ENCODE measurements at places on chromosomes 1 and 21.

DNA sequence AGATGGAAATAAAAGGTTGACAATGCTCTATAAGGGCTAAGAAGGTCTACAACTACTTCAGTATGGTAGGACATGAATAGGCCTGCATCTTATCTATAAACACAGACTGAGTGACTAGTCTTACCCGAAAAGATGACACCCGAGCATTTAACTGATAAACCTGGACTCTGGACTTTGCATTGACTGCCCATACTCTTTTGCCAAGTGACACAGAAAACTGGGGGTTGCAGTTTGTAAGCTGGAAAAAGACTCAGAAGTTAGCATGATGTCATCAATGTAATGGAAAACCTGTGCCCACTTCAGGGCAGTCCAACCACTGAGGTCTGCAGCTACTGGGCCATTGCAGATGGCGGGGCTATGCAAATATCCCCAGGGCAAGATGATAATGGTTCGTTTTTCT lies 258.3 kb upstream of the NEGR1 start:
- DNase-seq, result no peak

- no peak for DNase-seq
These were observed 8.8 kb downstream of the ARID1A start for GRCh38 chr1:26704629-26705028.

- no peak for DNase-seq
These were observed 465.8 kb upstream of the PLXNA2 start for GRCh38 chr1:208709981-208710380.

GRCh38 chr1:6601923-6602668 lies 573 bp downstream of the KLHL21 start:
- DNase-seq, result no peak

GRCh38 chr1:86596224-86596623 lies 49.3 kb downstream of the CLCA4 start:
- DNase-seq, result no peak

DNA sequence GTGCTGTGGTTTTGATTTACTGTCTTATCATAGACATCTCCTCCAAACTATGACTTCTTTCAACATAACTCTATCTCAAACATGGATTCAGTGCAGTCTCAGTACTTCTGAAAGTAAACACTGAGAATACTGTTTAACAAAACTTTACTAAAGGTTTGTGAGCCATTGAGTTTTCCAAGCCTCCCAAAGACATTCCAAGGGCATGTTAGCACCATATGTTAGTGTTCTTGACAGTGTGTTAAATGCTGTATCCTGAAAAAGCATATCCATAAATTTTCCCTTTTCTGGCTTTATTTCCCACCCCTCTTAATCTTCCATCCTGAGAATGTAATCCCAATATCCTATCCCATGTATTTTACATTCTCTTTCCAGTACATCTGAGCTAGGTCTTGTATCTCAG lies 446.8 kb upstream of the CXADR start:
- no peak for DNase-seq

- no peak for DNase-seq
These were observed 147.6 kb downstream of the ADSS2 start for GRCh38 chr1:244304156-244304555.

- DNase-seq, result no peak
These were observed 107.0 kb downstream of the GALNT2 start for GRCh38 chr1:230174041-230174440.

All from stimulated activated CD4-positive, alpha-beta T cell treated with anti-CD3 and anti-CD28 coated beads, Interleukin-15, amount 100 ng/mL, for 1 hour (primary cell).